Islet precursor cell (in vitro differentiated cells): ENCODE measurements at places on chromosomes 6 and 20.

GRCh38 chr20:38143238-38143645, 21.8 kb downstream of the TGM2 start:
- no peak for DNase-seq

DNA sequence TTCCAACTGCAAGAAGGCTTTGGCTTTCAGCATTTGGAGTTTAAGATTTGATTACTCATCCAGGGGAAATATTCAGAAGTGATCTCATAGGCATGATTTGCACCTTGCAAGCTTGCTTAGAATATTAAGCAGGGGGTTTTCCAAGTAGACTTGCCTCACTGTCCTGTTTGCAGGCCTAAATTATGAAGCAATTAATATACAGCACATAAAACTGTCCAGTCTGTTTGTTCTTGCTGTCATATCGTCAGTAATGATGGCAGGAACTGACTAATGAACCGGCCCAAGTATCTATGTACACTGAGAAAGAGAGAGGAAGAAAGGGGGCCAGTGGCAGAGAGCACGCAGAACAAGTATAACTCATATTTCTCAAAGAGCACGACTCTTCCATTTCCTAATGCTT, 212.5 kb upstream of the SUPT3H start:
- no peak for DNase-seq

GRCh38 chr6:22227824-22228610, 68.8 kb downstream of the PRL start:
- DNase-seq: no peak

DNA sequence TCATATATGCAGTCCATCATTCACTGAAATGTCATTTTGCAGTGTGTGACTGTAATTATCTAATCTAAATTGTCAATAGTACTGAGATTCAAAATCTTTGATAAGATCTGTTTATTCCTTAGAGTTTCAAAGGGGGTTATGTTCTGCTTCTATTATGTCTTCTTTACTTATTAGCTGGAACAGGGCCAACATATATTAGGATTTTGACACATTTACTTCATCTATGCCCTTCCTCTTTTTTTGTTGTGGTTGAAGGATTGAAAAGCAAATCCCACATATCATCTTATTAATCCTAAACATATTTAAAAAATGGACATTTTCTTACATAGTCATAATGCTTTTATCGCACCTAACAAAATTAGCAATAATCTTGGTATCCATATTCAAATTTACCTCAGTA, 30.3 kb upstream of the MAS1 start:
- no peak for DNase-seq

GRCh38 chr20:44946271-44946852, 13.8 kb downstream of the TOMM34 start:
- no peak for DNase-seq

DNA sequence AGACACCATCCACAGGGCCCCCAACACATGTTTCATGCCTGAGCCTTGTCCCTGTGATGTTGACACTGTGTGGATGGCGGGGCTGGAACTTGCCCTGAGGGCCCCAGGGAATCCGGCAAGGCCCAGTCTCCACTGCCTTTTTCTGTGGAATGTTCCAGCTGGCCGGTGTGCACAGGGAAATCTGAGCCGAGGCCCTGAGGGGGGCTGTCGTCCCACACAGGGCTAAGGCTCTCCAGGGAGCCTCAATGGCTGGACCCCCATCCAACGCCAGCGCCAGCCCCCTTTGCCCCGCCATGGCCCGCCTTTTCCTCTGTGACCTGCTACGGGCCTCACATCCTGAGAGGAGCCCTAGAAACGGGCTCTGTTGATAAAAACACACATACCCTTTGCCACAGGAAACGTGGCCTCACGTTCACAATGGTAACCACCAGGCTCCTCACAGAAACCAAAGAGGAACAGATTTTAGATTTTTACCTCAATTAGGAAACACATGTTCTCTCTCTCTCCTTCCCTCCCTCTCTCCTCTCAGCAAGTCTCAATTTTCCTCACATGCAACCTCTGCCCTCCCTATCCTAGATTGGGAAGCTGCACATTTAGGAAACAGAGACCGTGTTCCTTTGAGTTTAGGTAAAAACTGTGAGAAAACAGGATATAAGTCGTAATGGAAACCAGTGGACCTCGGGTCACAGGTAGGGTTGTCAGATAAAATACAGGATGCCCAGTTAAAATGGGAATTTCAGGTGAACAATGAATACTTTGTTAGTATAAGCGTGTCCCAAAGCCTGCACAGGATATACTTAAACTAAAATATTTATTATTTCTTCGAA, 13.7 kb upstream of the ZNF831 start:
- DNase-seq: peak; percentile 52
